ENCODE measurements at places on chromosomes 3 and 15. TPM values are rescaled to one million over a fixed set of nuclear protein-coding genes. Genes with fewer than 3 reads are reported as not detected.

Gene GOLGA8N
- 3.2 TPM for total RNA-seq

Gene WNT7A
- total RNA-seq, result 0.91 TPM

Gene GATA2
- 2.2 TPM for total RNA-seq

Gene MEGF11
- total RNA-seq, result not detected

Gene PLXNB1
- total RNA-seq, result 215 TPM

Gene TBC1D2B
- 13.8 TPM for total RNA-seq

Gene EFCC1
- total RNA-seq, result 0.19 TPM

Gene A4GNT
- total RNA-seq, result not detected
